ENCODE measurements at places on chromosomes 16 and 17.

DNA sequence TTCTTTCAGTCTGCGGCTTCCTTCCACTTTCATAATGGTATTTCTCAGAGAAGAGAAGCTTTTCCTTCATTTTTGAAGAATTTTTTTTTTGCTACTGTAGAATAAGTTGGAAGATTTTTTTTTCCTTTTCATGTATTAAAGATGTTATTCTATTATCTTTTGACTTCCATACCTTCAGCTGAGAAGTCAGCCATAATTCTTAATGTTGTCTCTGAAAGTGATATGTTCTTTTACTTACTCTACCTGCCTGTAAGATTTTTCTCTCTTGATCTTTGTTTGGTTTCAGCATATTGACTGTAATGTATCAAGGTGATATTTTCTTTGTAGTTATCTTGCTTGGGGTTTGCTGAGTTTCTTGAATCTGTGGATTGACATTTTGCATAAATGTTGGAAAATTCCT, 143.5 kb upstream of the TOX3 start:
- DNase-seq = no peak

DNA sequence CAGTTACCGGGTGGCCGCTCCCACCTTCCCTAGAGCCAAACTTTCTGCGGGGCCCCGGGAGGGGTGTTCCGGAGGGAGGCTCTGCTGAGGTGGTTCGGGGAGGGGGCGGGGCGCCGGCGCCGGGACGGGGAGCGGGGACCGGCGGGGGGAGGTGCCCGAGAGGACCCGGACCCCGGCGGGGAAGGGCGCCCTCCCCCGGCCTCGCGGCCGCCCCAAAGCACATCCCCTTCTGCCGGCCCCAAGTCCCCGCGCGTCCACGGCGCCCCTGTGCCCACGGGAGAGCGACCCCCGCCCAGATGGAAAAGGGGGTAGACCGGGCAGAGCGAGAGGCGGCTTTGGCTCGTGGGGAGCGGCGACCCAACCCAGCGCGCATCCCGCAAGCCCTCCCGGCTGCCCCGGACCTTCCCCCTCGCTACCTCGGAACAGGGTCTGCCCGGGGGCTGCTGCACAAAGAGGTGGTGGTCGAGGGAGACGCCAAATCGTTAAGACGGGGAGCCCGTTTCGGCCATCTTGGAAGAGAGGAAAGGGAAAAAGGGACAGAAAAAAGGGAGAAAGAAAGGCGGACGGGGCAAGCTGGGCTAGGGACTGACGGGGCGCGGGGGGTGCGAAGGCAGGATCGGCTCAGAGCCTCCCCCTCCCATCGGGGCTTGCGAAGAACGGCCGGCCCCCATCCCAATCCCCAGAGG, 530 bp downstream of the PCGF2 start:
- DNase-seq = peak; percentile 80

DNA sequence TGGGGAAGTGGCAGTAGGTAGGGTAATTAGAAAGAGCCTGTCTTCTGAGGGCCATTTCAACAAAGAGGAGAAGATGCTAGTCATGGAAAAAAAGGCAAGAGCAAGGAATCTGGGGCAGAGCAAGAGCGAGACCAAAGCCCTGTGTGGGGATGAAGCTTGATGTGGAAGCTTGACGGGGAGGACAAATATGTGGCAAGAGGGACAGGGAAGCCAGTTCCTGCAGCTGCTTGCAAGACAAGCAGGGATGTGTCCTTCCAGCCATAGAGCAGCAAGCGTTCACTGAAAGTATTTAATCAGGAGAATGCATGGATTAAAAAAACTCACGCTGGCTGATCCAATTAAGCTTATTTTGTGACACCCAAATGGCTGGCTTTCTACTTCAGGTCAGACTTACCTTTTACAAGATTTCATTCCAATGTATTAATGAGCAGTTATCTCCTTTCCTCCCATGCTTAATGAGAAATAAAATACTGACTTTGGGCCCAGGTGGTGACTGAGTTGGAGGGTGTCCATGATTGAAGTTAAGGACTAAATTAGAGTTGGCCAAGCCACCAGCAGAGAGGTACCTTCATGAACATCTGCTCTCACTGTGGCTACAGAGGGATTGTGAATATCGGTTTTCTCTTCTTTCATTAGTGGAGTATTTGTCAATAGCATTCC, 76.8 kb downstream of the ABCA8 start:
- no peak for DNase-seq

- no peak for DNase-seq
Measured at GRCh38 chr17:633641-634101, 81.0 kb downstream of the VPS53 start.

GRCh38 chr17:49576088-49576916, 631 bp downstream of the NXPH3 start:
- peak; percentile 93 for DNase-seq

DNA sequence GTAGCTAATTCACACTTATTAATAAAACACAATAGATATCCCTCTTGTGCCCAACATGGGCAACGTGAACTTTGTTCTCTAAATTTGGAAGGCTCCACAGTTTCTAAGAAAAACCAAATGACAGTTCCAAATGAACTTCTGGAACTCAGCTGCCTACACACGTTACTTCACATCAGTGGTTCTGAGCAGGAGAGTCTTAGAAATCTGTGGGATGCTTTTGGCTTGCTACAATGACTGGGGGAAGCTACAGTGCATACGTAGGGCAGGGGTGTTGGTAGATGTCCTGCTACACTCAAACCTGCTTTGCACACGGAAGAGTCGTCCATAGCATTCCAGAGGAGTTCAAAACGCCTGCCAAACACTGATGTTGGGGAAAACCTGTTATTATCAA, 8.0 kb downstream of the TXNDC11 start:
- no peak for DNase-seq

DNA sequence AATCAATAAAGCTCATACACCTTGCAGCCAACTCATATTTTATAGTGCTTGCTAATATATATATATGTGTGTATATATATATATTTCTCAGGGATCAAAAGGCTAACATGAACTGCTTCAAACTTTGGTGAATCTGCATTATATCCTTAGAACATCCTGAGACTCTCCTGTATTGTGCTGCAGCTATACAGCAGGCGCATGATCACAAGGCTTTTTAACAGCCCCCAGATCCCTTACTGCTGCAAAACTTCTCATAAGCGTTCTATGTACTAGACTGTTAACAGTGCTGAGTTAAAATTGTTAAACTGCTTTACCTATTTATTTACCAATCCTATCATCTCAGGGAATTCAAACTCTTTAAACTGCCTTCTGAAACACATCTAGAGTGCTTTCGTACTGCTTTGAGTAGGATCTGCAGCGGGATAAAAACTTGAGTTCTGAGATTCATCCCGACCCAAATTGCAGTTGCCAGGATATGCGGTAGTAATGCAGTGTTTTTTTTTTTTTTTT, 1.3 kb downstream of the GPATCH8 start:
- DNase-seq = no peak

- DNase-seq = no peak
Measured at GRCh38 chr17:861364-861763, 79.2 kb downstream of the MRM3 start.

- DNase-seq = peak; percentile 76
Measured at GRCh38 chr17:45722161-45722560, 62.0 kb upstream of the CRHR1 start.

DNA sequence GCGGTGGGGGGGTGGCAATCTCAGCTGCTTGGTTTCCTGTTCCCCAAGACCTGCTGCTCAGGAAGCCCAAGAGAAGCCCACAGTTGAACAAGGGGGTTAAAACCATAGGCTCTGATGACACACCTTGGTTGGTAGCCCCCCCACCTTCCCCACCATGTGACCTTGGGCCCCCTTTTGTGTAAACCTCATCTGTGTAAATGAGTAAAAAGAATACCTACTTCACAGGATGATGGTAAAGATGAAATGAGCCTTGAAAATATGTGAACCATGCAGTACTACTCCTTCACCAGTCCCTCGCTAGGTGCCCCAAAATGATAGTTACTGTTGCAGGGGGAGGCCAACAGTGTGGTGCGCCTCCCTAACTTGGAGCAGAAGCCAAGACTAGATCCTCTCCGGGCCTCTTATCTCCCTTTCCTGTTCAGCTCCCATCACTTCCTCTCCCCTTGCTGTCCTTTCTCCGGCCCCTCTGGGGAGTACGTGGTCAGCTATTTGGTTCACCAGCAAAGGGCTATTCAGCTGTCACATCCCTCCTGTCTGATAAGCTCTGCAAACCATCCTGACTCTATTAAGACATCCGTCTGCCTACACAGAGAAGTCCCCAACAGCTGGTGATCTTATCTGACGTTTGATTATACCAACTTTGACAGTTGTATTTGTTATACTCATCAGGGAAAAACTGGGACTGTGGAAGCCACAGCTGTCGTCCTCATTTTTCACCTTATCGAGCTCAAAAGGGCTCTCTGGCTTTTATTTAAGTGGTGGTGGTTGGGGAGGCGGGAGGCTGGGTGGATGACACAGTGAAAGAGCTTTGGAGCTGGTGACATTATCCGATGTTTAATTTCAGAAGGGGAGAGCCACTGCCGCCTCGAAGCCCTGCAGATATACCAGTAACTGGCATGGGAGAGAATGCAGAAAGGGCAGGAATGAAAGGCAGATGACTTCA, 19.9 kb downstream of the DCAKD start:
- peak; percentile 90 for DNase-seq

GRCh38 chr16:69365901-69366300, 14.3 kb upstream of the TMED6 start:
- DNase-seq = no peak

DNA sequence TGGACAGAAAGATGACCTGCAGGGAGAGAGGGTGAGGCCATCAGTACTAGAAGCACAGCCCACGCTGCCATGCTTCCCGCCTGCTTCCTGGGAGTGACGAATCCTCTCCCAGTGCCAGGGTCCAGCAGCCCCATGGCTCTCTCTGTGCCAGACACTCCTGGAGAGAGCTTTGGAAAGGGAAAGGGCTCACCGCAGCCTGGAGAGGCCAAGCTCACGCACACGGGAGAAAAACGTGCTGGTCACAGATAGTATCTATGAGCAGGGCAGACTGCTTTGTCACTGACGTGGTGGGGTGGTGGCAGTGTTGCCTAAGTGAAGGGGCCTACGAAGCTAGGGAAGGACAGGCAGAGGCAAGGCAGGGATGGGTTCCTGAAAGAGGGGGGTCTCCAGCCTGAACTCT, 5.4 kb downstream of the WBP2 start:
- DNase-seq = no peak

DNA sequence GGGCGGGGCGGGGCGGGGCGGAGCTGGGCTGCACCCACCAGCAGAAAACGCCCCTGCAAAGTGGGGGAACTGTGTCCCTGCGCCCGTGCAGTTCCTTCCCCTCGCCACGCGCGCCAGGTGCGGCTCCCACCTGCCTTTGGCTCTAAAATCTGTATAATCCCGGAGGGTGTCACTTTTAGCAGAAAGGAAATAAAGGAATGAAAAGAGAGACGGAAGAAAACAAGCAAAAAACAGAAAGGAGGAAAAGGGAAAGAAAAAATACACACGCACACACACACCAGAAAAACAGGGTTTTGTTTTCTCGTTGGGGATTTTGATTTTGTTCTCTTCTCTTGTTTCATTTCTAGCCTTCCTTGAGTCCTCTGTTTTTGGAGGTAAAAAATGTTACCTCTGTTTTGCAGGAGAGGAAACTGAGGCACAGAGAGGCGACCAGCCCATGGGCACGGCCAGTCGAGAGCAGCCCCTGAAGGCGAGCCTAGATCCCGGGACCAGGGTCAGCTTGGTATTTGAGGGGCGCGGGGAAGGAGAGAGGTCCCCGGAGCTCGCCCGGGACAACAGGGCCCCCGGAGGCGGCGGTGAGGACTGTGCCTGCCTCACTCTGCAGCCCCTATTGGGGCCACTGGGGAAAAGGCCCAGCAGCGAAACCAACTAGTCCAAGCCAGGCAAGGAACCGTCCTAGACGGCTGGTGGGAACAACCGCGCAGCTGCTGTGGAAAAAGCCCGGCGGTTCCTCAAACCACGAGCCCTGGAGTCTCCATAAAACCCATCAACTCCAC, 594 bp upstream of the CARHSP1 start:
- DNase-seq = peak; percentile 78

GRCh38 chr17:61076621-61077031, 323.0 kb upstream of the TBX2 start:
- peak; percentile 55 for DNase-seq

DNA sequence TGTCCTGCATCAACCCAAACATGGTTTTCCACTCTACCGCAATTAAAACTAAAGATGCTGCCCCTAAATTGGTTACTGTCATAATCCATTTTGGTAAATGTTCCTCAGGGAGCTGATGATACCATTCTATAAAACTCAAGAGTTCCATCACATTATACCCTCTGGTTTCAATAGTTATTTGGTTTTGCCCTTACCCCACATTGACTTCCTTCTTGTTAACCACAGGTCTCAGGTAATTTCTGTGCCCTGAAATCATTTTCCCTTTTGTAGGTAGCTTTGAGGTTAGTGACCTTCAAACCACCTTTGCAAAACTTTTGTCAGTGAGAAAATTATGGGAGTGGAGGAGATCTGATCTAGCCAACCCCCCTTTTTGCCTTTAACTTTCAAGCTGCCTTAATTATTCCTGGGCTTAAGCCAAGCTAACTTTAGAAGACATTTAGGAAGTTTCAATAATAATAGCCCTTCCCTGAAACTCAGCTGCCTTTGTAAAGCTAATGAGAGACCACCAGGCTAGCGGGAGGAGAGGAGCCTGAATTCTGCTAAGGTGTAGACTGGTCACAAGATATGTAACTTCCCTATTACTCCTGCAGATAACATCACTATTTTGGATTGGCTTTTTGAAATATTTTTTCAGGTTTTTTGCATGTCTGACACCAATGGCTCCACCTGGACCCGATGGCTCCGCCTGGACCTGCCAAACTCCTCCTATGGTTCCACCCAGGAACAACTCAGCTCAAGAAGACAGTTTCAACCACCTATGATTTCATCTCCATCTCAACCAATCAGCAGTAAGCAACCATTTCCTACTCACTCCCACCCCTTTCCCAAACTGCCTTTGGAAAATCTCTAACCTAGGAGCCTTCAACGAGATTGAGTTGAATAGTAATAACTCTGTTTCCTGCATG, 224.9 kb downstream of the HS3ST3B1 start:
- no peak for DNase-seq

DNA sequence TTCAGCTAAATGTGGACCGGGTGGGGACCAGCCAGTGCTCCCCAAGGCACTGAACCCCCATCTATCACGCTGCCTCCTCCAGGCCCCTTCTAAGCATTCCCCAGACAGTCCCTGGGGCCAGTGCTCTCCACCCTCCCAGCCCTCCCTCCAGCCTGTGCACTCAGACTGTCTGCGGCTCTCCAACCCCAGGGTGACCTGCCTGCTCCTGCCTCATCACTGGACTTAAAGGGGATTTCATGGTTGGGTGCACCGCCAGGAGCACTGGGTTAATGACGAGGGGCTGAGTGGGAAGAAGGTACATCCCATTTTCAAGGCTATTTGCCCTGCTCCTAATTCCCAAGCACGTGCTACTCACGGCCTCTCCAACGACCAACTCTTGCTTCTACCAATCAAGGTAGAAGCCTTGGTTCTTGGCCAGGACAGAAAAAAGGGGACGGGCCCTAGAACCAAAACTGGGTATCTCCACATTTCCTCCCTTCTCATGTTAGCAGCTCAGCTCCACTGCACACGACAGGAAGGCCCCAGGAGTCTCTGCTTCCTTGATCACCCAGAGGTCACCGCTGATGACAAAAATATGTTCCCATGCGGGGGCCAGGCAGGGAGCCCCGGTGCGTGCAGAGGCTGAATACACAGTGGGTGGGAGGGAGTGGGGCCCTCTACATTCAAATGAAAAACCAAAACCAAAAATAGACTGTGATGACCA, 3.5 kb upstream of the ABR start:
- DNase-seq = no peak

GRCh38 chr16:68893710-68894705, 50.7 kb downstream of the TANGO6 start:
- no peak for DNase-seq

Measured in SK-N-SH (cell line).